ENCODE measurements at places on chromosomes 3 and 15.

GRCh38 chr3:19226479-19226878, 78.2 kb downstream of the KCNH8 start:
- no peaks in the 10 kb centered on the region for H3K4me1 ChIP-seq
- no peaks in the 10 kb centered on the region for H3K36me3 ChIP-seq
- no peaks in the 10 kb centered on the region for H3K27me3 ChIP-seq
- H3K27ac ChIP-seq = no peak overlapping the region
- no peak overlapping the region for H3K4me3 ChIP-seq
- DNase-seq = no peak

DNA sequence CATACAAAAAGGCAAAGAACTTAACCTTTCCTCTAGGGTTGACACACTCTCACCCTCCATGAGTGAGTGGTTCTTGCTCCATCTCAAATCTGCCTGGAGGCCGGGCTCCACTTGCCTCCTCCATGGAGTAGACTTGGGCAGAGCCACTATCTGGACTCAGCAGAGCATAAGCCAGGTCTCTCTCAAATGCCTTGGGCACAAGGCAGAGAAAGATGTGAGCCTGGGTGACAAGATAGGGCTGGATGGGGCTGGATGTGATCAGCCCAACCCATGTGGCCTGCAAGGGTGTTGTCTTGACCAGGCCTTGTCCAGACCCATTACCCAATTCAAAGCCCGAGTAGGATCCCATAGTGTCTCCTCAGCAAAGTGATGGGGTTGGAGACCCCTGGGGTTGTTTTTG, 4.2 kb upstream of the RPL29 start:
- peaks cover 6% of the 10 kb centered on the region for H3K36me3 ChIP-seq
- H3K4me3 ChIP-seq = no peak overlapping the region
- no peak overlapping the region for H3K27ac ChIP-seq
- peak; percentile 43 for DNase-seq
- no peaks in the 10 kb centered on the region for H3K27me3 ChIP-seq

- H3K27me3 ChIP-seq = peaks cover 18% of the 10 kb centered on the region
- DNase-seq = no peak
- no peak overlapping the region for H3K27ac ChIP-seq
- H3K4me3 ChIP-seq = no peak overlapping the region
These were observed 2.4 kb upstream of the KLF13 start for GRCh38 chr15:31324186-31324585.

DNA sequence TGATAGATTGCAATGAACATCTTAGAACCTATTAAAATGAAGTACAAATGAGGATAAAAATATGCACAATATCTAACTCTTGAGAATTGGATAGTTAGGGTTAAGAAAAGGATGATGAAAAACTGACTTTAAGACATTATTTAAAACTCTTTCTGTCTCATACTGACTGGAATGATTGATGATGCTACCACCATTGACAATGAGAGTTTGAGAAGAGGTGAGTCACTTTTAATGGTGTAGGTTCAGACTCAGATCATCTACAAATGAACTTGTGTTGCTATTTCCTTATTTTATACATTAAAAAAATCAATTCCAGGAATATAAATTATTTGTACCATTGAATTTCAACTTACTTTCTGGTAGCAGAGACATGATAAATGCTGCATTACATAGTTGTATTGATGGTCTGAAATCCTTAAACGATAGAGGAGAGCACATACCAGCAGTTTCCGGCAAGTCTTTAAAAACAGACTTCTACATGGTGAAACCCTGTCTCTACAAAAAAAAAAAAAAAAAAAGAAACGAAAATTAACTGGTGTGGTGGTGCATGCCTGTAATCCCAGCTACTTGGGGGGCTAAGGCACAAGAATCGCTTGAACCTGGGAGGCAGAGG, 409.0 kb downstream of the OTOL1 start:
- H3K4me3 ChIP-seq = no peak overlapping the region
- H3K36me3 ChIP-seq = no peaks in the 10 kb centered on the region
- H3K4me1 ChIP-seq = no peaks in the 10 kb centered on the region
